ENCODE measurements at places on chromosomes 7 and 10. TPM values are rescaled to one million over a fixed set of nuclear protein-coding genes. Genes with fewer than 3 reads are reported as not detected.

Gene TM9SF3
- 150 TPM for total RNA-seq

GRCh38 chr7:29649876-29650275, 86.2 kb downstream of the PRR15 start:
- no peak for DNase-seq

DNA sequence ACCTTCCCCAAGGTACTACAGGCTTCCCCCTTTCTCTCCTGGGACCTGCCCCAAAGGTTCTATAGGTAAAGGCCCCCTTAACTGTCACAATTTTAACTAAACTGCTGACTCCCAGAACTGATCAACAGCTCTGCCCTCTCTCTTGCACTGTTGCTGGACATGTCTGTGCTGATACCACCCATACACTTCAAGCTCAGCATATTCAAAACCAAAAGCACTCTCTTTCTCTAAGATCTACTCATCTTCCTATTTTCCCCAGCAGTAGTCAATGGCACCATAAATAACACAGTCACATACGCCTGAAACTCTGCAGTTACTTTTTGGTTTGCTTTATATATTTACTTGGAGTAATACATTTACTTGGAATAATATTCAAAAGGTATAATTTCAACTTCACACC, 12.3 kb downstream of the OSBPL3 start:
- DNase-seq, result no peak

Gene OR9A2
- not detected for total RNA-seq

Gene PRKCQ
- not detected for total RNA-seq

GRCh38 chr7:7271094-7271874, 88.9 kb downstream of the C1GALT1 start:
- DNase-seq, result no peak

Gene C10orf105
- not detected for total RNA-seq

Gene CYP2C19
- not detected for total RNA-seq

- no peak for DNase-seq
Measured at GRCh38 chr10:7529638-7530037, 118.8 kb upstream of the SFMBT2 start.

Gene ZNF365
- 0.44 TPM for total RNA-seq

Gene CYP2C18
- not detected for total RNA-seq

DNA sequence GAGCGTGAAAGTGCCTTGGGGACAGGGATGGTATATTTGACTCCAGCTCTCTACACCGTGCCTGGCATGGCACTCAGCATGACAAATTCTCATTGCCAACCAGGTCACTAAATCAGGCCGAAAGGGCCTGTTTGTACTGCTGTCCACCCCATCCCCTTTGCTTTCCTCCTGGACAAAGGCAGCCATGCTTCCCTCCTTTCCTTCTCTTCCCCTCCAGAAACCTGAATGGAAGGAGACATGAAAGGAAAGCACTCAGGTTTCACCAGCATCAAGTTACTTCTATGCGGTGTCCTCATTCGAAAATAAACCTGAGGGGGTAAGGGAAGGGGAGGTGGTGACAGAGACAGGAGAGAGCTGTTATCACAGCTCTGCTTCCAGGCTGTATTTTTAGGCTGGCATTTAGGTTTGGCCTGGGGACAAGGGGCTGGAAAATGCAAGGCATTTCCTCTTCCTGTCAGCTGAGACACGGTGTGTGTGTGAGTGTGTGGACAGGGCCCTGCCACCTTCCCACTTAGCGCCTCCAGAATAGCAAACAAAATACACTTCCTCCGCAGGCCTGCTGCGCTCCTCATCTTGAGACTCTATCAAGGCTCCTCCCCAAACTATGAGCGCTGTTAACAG, 79.9 kb upstream of the COL13A1 start:
- DNase-seq, result no peak

Data from osteocyte (in vitro differentiated cells).